ENCODE measurements at places on chromosomes 2 and 18. TPM values are rescaled to one million over a fixed set of nuclear protein-coding genes. Genes with fewer than 3 reads are reported as not detected.

KCNIP3 gene
- 3.8 TPM for total RNA-seq

XDH gene
- 0.26 TPM for total RNA-seq

DNA sequence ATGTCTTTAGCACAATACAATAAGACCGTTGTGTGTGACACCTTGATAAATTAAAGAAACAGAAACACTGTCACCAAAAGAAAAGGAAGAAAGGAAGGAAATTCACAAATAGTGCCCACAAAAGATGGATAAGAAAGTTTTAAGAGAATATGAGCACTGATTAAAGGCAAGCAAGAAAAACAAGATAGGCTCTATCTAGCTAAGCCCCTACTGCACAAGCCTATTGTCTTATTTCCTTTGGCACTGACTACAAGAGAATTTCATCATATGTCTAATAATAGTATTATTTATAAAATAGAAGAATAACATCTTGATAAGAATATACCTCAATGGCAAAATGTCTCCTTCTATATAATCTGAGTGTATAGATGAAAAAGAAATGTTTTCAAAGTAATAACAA lies 335.7 kb downstream of the NCKAP5 start:
- no peak for DNase-seq

DNA sequence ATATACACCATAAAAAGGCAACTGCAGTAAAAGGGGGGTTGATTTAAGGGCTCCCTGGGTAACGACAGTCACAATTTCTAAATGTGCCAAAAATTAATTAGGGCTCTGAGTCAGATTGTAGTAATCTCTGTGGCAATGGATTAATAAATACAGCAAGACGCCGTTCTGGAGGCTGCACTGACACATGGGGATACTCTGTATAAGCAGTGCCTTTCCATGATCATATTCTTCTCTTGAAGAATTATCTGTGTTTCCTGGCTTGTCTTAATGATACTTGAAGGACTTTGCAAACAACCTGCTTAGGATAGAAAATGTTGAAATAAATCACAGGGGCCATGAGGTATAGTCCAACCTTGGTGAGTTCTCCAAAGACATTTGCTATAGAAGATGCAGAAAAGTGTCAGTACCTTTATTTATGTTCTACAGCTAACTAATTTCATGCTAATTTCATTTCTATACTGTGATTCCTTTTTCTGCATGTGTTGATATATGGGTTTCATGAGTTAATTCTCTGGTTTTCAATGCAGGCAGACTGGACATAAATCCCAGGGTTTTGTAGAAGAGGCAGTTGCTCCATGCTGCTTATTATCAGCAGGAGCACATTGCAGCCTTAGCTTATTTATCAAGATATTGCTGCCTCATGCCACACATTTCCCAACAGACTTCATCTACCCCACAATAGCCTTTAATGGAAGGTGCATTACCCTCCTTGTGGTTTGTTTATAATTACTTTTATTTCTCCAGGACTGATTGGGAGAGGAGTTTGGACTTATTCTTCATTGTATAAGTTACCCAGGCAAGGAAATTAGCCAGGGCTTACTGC lies 54.8 kb downstream of the HNMT start:
- no peak for DNase-seq

DNA sequence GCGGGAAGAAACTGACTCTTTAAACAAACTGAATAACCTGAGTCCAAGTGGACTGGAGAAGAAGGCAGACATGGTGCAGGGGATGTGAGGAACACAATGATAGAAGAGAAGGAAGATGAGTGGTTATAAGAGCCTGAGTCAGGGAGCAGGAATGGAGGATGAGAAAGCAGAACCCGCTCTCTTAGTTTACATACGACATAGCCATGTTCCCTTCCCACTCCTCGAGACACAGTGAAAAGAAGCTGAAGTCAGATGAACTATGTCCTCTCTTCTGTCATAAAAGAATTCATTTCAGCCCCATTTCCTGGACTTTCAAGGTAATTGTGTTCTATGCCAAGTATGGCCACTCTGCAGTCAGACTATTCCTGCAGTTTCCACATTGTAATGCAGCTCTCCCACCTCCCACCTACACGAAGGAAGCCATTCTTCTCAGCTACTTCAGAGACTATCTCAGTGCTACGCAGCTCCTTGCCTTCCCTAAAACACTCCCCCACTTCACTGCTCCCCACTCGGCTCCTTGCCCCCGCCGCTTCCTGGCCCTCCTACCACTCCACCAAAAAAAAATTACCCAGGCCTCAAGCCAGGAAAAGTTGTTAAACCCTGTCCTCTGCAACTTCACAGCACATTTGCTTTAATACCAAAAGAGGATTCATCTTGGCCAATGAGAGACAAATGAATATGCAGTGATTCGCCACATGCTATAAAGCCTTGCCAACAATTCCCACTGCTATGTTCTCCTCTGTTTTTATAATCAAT lies 323.4 kb upstream of the EPHA4 start:
- no peak for DNase-seq

PPP1CB gene
- total RNA-seq: 201 TPM

DNA sequence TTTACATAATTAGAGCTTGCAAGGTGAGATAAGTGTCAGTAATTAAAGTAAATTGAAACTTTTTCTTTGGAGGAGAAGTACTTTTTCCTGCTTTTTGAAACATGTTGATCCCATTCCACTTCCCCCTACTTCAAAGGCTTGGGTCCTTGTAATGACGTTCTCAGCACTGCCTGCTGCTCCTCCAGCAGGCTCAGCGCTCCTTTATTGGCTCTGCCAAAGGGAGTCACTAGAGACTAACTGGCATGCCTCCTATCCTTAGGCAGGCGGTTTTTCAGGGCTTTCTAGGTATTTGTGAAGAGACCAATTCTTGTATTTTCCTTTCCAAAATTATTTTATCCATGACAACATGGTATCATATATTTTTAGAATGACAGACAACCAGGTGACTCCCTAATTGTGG lies 43.9 kb upstream of the ACADL start:
- DNase-seq: no peak

DNA sequence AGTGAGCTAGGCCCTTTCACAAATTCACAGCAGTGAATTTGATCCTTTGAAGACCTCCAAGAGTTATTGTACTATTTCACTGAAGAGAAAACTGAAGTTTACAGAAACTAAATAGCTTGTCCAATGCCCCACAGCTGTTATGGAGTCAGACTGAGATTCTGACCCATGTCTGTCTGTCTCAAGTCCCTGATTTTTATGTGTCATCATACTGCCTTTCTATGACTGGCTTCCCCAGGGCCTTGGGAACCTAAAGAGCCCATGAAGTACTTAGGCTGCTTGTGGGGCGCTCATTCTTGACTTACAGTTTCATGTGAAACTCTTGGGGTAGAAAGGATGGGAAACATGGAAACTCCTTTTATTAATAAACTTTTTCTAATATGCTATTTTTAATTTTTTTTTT lies 107.7 kb downstream of the ATL2 start:
- no peak for DNase-seq

DNA sequence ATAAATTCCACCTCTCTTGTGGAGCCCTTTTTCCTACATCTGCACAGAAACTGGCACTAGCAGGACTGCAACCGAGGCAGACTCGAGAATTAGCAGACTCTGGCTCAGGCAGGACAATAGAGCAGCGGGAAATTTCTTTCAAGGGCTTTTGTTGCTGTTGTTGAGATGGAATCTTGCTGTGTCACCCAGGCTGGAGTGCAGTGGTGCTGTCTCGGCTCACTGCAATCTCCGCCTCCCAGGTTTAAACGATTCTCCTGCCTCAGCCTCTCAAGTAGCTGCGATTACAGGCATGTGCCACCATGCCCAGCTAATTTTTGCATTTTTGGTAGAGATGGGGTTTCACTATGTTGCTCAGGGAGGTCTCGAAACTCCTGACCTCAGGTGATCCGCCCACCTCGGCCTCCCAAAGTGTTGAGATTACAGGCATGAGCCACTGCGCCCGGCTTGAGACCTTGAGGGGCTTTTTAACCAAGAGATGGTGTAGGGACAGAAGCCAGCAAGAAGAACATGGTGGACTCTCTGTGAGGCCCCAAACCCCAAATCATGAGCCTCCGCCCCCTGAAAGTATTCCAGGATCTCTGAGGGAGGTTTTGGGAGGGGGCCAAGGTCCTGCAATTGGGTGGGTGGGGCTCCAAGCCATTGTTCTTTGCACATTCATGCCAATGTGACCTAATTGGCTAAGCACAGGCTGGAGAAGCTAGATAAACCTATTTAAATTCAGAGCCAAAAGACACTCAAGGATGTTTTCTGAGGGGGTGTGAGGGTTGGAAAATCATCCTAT lies 68.4 kb upstream of the MSH2 start:
- no peak for DNase-seq

DNA sequence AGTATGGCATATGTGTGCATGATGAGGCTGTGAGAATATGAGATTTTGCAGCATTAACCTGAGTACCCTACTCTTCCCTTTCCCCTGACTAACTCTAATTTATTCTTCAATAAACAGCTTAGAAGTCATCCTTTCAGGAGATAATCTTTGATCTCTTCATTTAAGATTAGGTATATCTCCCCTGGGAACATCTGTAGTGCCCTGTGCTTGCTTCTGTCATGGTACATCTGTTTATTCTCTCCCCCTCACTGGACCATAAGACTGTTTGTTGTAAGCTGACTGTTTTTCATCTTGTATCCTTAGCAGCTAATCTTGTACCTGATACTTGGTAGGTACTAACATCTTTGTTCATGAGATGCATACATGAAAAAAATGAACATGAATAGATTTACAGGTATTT lies 83.1 kb downstream of the MBD5 start:
- no peak for DNase-seq

- no peak for DNase-seq
Measured at GRCh38 chr2:152710713-152711112, 6.5 kb downstream of the PRPF40A start.

IL1RL2 gene
- 0.93 TPM for total RNA-seq

- no peak for DNase-seq
Measured at GRCh38 chr18:77495079-77495478, 245.4 kb downstream of the GALR1 start.

- no peak for DNase-seq
Measured at GRCh38 chr2:54872780-54873179, 149.3 kb downstream of the EML6 start.

- DNase-seq: no peak
Measured at GRCh38 chr2:217142649-217143266, 282.9 kb upstream of the TNP1 start.

RTKN gene
- 11.3 TPM for total RNA-seq

ST8SIA5 gene
- total RNA-seq: 1.5 TPM

DNA sequence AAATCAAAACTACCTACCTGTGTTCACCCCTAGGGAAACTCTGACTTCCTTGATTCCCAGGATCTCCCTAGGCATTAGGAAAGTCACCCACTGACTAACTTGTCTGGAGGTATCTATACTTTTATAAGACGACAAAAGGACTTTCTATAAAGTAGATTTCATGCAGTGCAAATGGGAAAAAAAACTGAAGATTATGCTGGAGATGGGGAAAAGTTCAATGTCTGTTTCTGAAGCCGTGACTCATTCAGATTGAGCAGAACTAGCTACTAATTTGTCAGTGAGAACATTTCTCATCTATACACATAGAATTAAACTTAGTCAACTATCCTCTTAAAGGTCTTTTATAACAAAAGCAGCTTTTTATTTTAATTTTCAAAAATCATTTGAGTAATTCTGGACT lies 6.0 kb downstream of the SEPTIN10 start:
- no peak for DNase-seq

CBLN2 gene
- total RNA-seq: not detected

DNA sequence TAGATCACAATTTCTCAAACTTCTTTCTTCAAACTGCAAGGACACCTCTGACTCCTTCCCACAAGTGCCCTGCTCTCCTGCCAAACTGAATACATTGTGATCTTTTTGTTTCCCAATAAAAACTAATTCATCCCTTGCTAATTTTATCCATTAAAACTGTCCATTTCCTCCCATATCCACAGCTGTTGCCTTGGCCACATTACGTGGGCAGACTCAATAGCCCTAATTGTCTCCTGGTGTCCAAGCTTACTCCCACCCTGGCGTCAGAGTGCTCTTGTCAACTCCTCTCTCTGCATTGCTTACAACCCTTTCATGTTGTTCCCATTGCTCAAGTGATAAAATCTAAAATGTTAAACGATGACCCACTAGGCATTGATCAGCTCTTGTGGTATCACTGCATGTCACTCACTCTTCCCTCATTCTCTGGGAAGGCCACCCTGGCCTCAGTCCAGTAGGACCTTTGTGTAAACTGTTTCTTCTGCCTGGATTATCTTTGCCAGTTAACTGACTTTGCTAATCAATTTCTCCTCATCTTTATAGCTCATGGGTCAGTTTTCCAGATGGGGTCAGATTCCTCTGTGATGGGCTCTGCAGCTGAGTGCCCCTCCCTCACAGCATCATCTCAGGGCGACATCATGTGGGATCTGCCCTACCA lies 525.0 kb downstream of the SLC4A3 start:
- DNase-seq: no peak

GRCh38 chr2:216671081-216671411 lies 24.3 kb downstream of the IGFBP5 start:
- no peak for DNase-seq

VWA3B gene
- total RNA-seq: not detected

DNA sequence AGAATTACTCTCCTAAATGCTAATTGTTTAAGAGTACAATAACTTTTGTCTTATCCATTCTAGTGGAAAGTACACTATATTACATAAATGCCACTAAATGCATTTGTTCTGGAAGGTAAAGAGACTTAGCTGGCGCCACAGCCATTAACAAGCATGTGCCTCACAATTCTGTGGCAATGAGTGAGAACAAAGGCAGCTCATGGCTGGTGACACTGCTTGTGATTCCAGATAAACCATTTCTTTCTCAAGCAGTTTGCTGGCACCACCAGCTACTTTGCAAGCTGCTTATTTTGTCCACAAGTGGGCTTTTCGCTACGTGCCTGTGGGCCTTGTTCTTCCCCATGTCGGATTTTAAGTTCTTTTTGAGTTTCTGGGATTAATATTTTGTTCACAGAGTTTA lies 147.6 kb upstream of the SMAD7 start:
- no peak for DNase-seq

DNA sequence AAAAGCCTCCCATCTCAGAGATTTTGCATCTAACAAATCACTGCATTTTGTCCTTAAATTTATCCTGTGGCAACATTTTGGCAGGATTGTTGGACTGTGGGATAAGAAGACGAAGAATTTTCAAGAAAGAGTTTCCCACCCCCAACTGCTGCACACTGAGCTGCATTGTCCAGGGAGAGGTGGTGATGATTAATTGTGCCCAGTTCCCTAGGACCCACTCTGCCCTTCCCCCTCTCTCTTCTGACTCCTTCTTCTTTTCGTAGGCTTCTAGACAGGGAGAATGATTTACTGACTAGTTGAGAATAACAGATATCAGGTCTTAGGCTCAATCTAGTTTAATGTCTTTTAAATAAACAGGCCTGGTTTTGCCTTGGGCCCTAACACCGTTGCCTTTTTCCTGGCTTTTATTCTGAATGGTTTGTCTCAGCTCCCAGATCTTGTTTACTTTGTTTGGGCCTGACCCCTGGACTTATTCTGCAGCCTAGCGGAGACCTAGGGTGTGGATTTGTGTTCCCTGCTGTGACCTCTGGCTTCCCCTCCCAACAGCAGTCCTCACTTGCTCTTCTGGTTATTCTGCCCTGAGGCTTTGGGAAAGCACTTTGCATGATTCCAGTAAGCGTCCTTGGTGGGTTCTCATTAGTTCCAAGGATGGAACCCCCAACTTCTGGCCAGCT lies 233.3 kb downstream of the INSIG2 start:
- DNase-seq: no peak
